ENCODE measurements at places on chromosomes 4 and X.

GRCh38 chrX:71859637-71860036, 51.0 kb upstream of the NHSL2 start:
- no peak overlapping the region for H3K4me3 ChIP-seq
- H3K36me3 ChIP-seq = no peaks in the 10 kb centered on the region
- H3K4me1 ChIP-seq = no peaks in the 10 kb centered on the region
- H3K27me3 ChIP-seq = no peaks in the 10 kb centered on the region
- DNase-seq = peak; percentile 42

GRCh38 chr4:52408032-52408431, 251.1 kb downstream of the USP46 start:
- H3K27ac ChIP-seq = no peak overlapping the region
- no peak overlapping the region for H3K4me3 ChIP-seq
- no peaks in the 10 kb centered on the region for H3K36me3 ChIP-seq
- no peak for DNase-seq
- H3K4me1 ChIP-seq = no peaks in the 10 kb centered on the region
- no peaks in the 10 kb centered on the region for H3K27me3 ChIP-seq

DNA sequence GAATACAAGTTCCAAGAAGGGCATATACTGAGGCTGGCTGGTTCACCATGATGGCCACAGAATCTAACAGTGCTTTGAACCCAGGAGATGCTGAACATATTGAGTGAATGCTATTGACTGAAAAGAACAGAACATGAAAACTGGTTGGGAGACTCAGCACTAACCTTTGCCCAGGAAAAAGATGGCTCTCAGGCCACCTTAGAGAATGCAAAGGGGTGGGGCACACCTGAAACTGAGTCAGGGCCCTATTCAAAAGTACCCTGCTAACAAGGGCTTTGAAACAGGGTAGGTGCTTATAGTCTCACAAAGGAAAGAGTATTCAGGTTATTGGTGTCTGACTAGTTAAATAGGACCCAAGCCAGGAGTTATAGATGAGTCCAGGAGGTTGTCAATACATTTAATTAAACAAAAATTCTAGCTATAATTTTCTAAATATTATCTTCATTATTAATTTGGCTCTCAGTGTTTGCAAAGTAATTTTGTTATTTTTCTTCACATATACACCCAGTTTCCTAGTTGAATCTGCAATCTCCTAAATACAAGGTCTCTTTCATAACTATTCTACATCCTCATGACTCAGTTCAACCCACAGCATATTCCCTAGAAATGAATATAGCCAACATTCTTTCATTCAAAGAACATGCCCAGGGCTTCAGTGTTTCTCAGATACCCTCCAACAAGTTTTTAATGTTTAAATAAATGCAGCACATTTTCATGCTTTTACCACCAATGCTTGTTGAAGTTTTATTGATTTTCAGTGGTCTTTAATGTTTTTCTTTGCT, 144.2 kb upstream of the RAPGEF2 start:
- no peaks in the 10 kb centered on the region for H3K36me3 ChIP-seq
- H3K4me3 ChIP-seq = no peak overlapping the region
- no peaks in the 10 kb centered on the region for H3K4me1 ChIP-seq

DNA sequence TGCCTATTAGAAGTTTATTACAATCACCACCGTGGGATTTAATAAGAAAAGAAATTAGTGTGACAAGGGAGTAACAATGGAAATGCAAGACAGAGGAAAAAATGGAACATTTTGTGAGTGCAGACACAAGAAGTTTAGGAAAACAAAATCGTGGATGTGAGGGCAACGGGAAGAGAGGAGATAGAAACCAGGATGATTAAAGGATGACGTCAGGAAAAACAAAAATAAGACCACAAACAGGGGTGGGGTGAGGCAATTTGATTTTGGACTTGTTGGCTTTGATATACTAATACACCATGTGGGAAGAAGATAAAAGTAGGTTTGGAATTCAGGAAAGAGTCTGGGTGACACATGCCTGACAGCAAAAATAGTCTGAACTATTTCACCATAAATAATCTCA, 38.2 kb upstream of the GPM6A start:
- H3K27ac ChIP-seq = no peak overlapping the region
- no peaks in the 10 kb centered on the region for H3K36me3 ChIP-seq
- no peaks in the 10 kb centered on the region for H3K27me3 ChIP-seq
- no peak for DNase-seq
- no peak overlapping the region for H3K4me3 ChIP-seq
- no peaks in the 10 kb centered on the region for H3K4me1 ChIP-seq

- no peak for DNase-seq
- H3K27ac ChIP-seq = no peak overlapping the region
- H3K36me3 ChIP-seq = no peaks in the 10 kb centered on the region
Observed at GRCh38 chr4:13635286-13635799, 7.8 kb upstream of the BOD1L1 start.

DNA sequence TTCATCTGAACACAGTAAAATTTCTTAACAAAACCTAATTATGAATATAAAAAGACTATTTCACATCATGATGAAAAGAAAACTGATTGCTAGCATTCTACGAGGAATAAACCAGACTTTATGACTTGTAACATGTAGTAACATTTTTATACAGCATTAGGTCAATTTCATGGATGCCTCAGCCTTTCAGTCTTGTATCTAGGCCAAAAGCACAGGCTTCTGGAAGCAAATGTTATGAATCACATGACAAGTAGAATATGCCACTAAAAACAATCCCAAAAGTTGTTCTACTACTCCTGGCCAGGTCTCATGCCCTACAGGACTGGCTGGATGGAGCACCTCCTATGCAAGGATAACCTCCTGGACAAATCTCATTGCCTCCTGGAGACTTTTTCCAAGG, 101.2 kb downstream of the ARHGAP6 start:
- no peaks in the 10 kb centered on the region for H3K36me3 ChIP-seq
- H3K4me3 ChIP-seq = no peak overlapping the region
- no peak for DNase-seq
- no peak overlapping the region for H3K27ac ChIP-seq
- H3K27me3 ChIP-seq = no peaks in the 10 kb centered on the region
- H3K4me1 ChIP-seq = no peaks in the 10 kb centered on the region

DNA sequence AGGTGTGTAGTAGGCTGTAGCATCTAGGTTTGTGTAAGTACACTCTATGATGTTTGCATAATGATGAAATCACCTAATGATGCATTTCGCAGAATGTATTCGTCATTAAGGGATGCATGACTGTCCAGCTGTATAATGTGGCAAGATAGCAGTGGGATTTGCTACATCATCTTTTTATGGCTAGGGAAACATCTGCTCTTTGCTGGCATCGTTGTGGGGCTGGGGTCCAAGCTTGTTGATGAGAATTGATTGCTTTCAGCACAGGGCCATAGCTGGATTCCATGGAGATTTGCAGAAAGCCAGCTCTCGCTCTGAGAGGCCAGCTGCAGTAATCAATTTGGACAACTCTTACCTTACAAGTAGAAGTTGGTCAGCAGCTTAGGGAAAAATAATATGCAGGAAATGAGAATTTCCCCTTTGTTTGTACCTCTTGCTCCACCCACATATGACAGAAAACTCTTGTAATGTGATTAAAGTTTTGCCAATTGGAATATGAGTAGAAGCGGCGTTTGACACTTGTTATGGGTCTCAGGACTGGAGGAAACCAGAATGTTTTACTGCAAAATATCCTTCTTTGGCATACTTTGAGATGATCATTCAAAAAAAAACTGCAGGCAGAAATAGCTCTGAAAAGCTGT, 310.5 kb downstream of the RAPGEF2 start:
- no peak overlapping the region for H3K4me3 ChIP-seq
- H3K27ac ChIP-seq = no peak overlapping the region
- no peaks in the 10 kb centered on the region for H3K27me3 ChIP-seq

GRCh38 chr4:177191991-177192390, 117.7 kb upstream of the NEIL3 start:
- H3K27ac ChIP-seq = no peak overlapping the region
- H3K36me3 ChIP-seq = no peaks in the 10 kb centered on the region
- no peak overlapping the region for H3K4me3 ChIP-seq
- no peaks in the 10 kb centered on the region for H3K4me1 ChIP-seq

DNA sequence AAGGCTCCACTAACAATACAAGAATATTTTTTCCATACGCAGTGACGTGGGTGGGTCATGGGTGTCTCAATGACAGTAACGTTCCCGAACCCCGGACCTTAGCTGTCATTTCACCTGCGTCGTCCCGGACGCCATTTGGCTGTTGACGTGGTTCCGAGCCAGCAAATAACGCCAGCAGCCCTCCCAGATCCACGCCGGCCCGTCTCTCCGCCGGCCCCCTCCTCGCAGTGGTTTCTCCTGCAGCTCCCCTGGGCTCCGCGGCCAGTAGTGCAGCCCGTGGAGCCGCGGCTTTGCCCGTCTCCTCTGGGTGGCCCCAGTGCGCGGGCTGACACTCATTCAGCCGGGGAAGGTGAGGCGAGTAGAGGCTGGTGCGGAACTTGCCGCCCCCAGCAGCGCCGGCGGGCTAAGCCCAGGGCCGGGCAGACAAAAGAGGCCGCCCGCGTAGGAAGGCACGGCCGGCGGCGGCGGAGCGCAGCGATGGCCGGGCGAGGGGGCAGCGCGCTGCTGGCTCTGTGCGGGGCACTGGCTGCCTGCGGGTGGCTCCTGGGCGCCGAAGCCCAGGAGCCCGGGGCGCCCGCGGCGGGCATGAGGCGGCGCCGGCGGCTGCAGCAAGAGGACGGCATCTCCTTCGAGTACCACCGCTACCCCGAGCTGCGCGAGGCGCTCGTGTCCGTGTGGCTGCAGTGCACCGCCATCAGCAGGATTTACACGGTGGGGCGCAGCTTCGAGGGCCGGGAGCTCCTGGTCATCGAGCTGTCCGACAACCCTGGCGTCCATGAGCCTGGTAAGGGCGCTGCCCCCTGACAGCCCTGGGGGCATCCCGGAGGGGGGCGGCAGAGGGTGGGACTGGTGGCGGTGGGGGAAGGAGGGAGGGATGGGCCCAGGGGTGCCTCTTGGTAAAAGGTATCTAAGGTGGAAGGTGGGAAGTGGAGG, at the start of gene CPE:
TSS of gene CPE (plus strand) at position 264 of the 933 bp plus-strand sequence. CDS start at position 478, 214 bp downstream.
- DNase-seq = peak; percentile 88
- no peaks in the 10 kb centered on the region for H3K27me3 ChIP-seq
- H3K36me3 ChIP-seq = no peaks in the 10 kb centered on the region
- peaks cover 3% of the 10 kb centered on the region for H3K4me1 ChIP-seq
- peak within 1 kb of the TSS; percentile 84 for H3K4me3 ChIP-seq
- peak within 1 kb of the TSS; percentile 96 for H3K27ac ChIP-seq

DNA sequence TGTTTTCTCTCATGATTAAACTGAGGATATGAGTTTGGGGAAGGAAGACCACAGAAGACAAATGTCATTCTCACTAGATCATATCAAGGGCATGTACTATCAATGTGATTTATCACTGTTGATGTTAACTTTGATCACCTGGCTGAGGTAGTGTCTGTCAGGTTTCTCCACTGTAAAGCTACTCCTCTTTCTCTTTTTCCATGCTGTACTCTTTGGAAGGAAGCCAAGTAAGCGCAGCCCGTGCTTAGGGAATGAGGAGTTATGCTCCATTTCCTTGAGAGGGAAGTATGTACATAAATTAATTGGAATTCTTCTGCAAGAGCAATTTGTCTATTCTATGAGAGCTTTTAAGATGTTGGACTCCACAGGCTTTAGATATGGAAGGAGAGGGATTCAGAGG, 4.0 kb upstream of the KANTR start:
- H3K36me3 ChIP-seq = no peaks in the 10 kb centered on the region
- peaks cover 3% of the 10 kb centered on the region for H3K4me1 ChIP-seq
- no peak overlapping the region for H3K4me3 ChIP-seq
- DNase-seq = no peak

- no peaks in the 10 kb centered on the region for H3K36me3 ChIP-seq
- DNase-seq = no peak
- H3K4me1 ChIP-seq = no peaks in the 10 kb centered on the region
- H3K4me3 ChIP-seq = no peak overlapping the region
- H3K27ac ChIP-seq = no peak overlapping the region
Observed at GRCh38 chr4:12928751-12929150, 555.4 kb downstream of the RAB28 start.

DNA sequence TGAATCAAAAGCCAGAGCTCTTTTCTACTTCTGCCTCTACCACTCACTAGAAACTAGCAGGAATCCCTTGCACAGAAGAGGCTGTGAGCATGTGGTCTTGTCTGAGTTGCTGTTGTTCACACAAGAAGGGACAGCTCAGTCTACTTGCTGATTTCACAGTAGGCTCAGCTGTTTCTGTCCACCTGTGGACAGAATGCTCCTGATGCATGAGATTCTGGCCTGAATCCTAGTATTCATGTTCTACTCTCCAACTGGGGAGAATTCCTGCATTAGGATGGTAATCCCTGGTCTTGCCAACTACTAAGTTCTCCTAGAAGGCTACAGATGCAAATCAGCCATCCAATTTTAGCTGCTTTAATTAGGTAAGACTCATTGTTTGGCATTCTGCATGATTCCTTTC, 112.8 kb downstream of the PPA2 start:
- no peaks in the 10 kb centered on the region for H3K36me3 ChIP-seq
- no peak for DNase-seq
- no peak overlapping the region for H3K27ac ChIP-seq

GRCh38 chr4:168868044-168868781, 141.8 kb downstream of the CBR4 start:
- DNase-seq = no peak
- H3K4me3 ChIP-seq = no peak overlapping the region
- H3K4me1 ChIP-seq = peaks cover 17% of the 10 kb centered on the region
- no peaks in the 10 kb centered on the region for H3K36me3 ChIP-seq
- no peaks in the 10 kb centered on the region for H3K27me3 ChIP-seq

DNA sequence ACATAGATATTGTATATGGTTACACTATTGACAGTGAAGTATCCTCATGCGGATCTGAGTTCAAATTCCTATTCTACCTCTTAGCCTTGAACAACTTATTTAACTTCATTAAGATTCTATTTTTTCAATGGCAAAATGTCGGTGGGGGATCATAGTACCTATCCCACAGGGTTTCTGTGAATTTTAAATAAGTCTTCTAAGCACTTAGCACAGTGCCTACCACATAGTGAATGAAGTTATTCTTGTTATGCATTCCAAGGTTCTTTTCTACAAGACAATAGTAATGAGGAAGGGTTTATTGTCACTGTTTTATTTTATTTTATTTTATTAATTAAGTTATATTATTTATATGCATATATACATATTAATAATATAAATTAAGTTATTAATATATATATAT, 8.8 kb upstream of the ENAM start:
- H3K4me3 ChIP-seq = no peak overlapping the region
- no peak for DNase-seq
- H3K27me3 ChIP-seq = no peaks in the 10 kb centered on the region
- no peaks in the 10 kb centered on the region for H3K36me3 ChIP-seq
- H3K4me1 ChIP-seq = no peaks in the 10 kb centered on the region

GRCh38 chr4:88799900-88800299, 102.3 kb upstream of the NAP1L5 start:
- H3K27me3 ChIP-seq = no peaks in the 10 kb centered on the region
- DNase-seq = no peak
- no peaks in the 10 kb centered on the region for H3K36me3 ChIP-seq
- H3K4me1 ChIP-seq = no peaks in the 10 kb centered on the region

GRCh38 chrX:19715711-19716638, 171.4 kb downstream of the SH3KBP1 start:
- H3K36me3 ChIP-seq = no peaks in the 10 kb centered on the region
- H3K4me1 ChIP-seq = no peaks in the 10 kb centered on the region
- no peaks in the 10 kb centered on the region for H3K27me3 ChIP-seq

GRCh38 chrX:7318661-7319060, 170.7 kb upstream of the PUDP start:
- no peak for DNase-seq
- H3K4me1 ChIP-seq = no peaks in the 10 kb centered on the region
- no peaks in the 10 kb centered on the region for H3K36me3 ChIP-seq
- H3K27ac ChIP-seq = no peak overlapping the region
- H3K4me3 ChIP-seq = no peak overlapping the region

- H3K36me3 ChIP-seq = no peaks in the 10 kb centered on the region
- no peak overlapping the region for H3K4me3 ChIP-seq
- H3K27me3 ChIP-seq = no peaks in the 10 kb centered on the region
- no peaks in the 10 kb centered on the region for H3K4me1 ChIP-seq
- no peak overlapping the region for H3K27ac ChIP-seq
Observed at GRCh38 chr4:113844369-113844768, 82.8 kb upstream of the CAMK2D start.
